T-helper 22 cell (primary cell): ENCODE measurements at places on chromosomes 12 and 14.
A peak's percentile ranks its signal among the peaks of the same experiment; 100 is the strongest.

- DNase-seq, result no peak
Observed at GRCh38 chr14:38716926-38717325, 386.1 kb downstream of the SEC23A start.

DNA sequence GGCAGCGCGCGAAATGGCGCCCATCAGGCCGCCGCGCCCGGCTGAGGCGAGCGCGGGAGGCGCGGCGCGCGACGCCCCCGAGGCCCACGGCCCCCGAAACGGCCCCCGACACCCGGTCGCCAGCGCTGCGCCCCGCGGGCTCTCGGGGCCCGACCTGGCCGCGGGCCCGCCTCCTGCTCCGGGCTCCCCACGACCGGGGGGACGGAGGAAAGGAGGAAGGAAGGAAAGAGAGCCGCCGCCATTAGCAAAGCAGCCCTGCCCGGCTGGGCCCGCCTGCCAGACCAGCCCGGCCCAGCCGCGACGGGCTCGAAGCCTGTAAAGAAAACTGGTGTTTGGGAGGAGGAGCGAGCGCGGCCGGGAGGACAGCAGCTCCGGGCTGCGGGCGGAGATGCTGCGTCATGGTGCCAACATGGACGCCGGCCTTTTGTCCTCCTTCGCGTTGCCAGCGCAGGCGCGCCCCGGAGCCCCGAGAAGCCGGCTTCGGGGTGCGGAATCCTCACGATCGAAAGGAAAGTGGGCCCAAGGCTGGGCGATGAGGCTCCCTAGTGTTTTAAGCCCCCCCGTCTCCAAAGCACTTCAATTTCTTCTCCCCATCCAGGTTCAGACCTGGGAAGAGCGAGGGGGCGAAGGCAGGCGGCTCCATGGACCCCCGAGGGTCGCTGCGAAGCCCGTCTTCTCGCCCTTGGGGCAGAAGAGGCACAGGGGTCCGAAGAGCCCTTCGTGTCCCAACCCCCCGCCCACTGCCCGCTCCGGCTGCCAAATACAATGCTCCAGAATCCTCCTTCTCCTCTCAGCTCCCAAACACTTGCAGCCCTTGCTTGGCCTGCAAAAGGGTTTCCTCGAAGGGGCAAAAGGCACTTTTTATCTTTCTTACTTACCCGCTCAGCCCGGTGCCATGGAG is 2.9 kb upstream of the SETD1B start:
- peak; percentile 60 for DNase-seq

- no peak for DNase-seq
Observed at GRCh38 chr14:94050231-94050880, 24.2 kb downstream of the OTUB2 start.

DNA sequence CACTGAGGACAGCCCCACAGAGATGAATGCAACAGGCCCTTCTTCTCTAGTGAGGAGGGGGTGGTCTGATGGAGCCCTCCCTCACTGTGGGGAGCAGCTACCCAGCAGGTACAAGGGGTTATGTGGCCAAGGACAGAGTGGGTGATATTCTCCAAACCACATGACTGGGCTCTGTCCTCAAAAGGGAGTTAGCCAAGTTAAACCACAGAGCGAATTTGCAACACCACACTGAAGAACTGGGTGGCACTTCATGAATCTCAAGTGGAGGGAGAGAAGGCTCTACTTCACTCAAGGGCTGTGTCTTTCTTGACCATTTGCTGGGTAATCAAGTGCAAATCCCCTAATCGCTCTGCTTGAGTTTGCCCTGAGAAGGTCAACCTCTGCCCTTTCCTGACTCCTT is 12.5 kb downstream of the GPR68 start:
- DNase-seq, result no peak

DNA sequence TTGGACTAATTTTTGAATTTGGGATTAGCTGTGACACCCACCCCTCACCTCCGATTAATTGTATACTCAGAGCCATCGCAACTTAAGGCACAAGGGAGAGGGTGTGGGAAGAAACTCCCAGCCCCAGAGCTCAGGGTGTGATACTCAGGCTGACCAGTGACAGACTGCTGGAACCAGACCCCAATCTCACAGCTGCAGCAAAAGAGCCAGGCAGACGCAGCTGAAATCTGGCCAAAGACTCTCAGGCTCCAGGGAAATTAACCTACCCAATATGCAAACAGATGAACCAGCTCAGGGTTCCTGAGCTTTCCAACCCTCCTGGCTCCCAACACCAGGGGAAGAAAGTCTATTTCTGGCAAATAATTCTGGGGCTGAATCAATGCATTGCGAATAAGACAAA is 30.5 kb downstream of the ANAPC7 start:
- DNase-seq, result no peak

- no peak for DNase-seq
Observed at GRCh38 chr14:104126753-104127152, 11.6 kb upstream of the KIF26A start.

- no peak for DNase-seq
Observed at GRCh38 chr12:115941362-115941761, 336.1 kb downstream of the MED13L start.

DNA sequence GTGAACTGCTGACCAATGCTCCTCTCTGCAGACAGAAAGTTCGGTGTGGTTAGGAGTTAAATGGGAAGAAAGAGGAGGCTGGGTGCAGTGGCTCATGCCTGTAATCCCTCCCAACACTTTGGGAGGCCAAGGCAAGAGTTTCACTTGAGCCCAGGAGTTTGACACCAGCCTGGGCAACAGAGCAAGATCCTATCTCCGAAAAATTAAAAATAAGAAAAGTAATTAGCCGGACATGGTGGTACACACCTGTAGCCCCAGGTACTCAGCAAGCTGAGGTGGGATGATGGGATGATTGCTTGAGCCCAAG is 19.0 kb downstream of the ATXN2 start:
- DNase-seq, result no peak

DNA sequence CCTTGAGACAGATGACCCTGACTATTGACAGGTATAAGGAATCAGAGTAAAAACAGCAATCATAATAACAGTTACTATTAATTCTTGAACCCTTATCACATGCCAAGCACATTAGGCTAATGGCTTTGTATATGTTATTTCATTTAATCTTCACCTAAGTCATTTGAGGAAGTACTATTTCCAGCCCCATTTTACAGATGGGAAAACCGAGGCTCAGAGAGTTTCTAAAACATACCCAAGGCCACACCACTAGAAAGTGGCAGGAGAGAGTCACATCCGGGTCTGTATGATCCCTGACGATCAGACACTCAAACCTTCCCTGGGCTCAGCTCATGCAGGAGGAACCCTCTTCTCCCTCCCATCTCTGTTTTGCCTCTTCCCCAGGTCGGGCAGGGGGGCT is 209.5 kb downstream of the RBM19 start:
- DNase-seq, result no peak

DNA sequence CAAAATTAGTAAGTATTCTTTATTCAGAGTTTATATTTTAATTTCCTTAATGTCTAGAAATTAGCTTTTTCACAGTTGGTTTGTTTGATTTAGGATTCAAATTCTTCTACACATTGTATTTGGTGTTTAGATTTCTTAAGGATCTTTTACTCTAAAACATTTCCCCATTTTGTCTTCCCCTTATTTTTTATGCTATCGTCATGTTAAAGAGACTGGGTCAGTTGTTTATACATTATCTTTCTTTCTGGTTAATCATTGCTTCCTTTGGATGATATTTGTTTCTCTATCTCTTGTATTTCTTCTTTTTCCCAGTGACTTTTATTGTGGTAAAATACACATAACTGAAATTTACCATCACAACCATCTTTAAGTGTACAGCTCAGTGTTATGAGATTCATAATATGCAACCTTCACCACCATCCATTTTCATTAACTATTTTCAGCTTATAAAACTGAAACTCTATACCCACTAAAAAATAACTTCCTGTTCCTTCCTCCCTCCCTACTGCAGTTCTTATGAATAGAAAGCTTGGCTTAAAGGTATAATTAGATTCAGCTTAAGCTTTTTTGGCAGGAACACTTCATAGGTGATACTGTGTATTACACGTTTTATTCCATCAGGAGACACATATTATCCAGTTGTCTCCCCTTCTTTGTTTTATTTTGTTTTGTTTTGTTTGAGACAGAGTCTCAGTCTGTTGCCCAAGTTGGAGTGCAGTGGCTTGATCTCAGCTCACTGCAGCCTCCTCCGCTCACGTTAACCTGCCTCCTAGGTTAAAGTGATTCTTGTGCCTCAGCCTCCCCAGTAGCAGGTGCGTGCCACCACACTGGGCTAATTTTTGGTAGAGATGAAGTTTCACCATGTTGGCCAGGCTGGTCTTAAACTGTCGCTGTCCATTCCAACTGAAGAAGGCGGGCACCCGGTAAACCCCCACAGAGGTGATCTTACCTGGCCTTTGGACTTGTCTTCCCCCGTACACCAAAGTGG is 45.0 kb downstream of the NOPCHAP1 start:
- DNase-seq, result no peak

- DNase-seq, result no peak
Observed at GRCh38 chr12:30531731-30532678, 163.7 kb downstream of the IPO8 start.

GRCh38 chr14:20632448-20632830 is 9.1 kb downstream of the OR6S1 start:
- no peak for DNase-seq

DNA sequence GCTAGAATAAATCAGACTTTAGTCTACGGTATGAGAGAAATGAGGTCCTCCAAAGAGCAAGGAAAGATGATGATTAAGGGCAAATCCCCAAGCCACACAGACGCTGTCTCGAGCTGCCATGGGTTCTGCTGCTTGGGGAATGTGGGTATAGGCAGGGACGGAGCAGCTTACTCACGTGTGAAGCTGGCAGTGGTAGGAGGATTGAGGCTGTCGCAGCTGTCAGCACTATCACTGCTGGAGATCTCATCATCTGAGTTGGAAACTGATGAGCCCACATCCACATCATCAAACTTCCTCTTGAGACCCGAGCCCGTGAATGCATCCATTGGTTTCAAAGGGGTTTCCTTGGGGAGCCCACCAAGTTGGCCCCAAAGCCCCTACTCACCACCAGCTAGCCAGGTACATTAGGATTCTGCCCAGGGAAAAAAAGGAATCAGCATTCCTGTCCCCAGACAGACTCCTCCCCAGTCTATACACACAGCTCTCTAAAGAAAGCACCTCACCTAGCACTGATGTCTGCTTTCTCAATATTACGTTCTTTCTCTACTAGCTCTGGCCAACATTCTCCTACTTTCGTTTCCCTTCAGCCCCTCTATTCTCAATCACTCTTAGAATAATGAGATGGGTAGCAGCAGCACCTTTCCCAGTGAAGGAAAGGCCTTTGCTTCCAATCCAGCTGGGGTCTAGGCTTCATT is 7.0 kb downstream of the CSRNP2 start:
- DNase-seq, result no peak

GRCh38 chr14:97101561-97101960 is 304.4 kb downstream of the VRK1 start:
- DNase-seq, result no peak

GRCh38 chr14:57417228-57417627 is 26.8 kb downstream of the NAA30 start:
- no peak for DNase-seq

DNA sequence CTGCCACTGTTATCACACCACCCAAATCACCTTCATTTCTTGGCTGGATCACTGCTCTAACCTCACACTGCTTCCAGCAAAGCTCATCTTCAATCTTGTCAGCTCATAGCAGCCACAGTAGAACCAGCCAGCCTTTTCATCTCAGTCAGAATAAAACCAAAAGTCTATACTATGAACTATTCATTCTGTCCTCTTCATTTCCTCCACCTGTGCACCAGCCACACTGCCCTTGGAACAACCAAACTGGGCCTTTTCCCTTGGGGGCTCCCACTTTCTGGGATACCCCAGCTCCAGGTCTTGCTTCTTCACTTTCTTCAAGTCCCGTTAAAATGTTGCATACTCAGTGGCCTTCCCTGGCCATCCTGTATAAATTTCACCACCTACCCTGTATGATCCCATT is 234.4 kb upstream of the DAAM1 start:
- DNase-seq, result no peak

DNA sequence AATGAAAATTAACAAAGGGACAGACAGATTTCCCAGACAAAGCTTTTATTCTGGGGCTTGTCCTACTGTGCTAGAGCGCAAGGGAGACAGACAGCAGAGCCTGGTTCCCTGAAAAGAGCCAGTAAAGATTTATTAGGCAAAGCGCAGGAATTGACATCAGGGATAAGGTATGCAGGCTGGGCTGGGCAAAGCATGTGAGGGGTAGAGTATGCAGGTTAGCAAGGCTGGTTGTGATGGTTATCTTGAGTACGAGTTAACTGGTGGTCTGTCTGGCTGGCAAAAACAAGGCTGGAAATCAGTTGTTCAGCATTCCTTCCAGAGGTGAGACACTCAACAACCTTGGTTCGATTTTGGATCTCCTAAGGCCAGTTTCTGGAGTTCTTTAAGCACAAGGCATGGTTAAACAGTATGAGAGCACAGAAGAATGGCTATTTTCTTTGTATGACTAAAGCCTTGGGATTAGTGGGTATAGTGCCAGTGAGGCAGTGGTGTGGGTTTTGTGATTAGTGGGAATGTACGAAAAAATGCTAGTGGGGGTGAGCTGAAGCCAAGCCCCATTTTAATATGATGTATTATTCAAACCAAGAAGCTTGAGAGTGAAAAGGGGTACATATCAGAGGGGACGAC is 30.9 kb downstream of the BTBD7 start:
- no peak for DNase-seq

DNA sequence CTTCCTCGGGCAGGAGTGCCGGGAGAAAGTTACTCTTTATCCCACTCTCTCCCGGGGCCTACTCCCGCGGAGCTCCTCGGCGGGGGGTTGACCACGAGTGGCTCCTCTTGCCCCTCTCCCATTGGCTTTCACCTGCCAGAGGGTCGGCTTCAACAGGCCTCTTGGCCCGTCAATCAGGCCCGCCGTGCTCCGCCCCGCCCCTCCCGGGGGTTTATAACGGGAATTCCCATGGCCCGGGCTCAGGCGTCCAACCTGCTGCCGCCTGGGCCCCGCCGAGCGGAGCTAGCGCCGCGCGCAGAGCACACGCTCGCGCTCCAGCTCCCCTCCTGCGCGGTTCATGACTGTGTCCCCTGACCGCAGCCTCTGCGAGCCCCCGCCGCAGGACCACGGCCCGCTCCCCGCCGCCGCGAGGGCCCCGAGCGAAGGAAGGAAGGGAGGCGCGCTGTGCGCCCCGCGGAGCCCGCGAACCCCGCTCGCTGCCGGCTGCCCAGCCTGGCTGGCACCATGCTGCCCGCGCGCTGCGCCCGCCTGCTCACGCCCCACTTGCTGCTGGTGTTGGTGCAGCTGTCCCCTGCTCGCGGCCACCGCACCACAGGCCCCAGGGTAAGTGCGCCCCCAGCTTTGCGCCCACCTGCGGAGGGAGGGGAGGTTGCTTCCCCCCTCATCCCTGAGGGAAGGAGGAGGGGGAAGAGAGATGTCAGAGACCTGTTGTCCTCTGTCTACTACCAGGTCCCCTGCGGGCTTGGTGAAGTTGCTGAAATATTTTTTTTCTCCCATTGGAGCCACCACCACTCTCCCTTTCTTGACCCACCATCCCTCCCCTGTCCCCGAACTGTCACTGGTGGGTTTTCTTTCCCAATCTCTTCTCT is at the start of gene SMOC1:
TSS of gene SMOC1 (plus strand) at position 242 of the 869 bp plus-strand sequence. CDS start at position 505, 263 bp downstream.
- DNase-seq, result no peak

DNA sequence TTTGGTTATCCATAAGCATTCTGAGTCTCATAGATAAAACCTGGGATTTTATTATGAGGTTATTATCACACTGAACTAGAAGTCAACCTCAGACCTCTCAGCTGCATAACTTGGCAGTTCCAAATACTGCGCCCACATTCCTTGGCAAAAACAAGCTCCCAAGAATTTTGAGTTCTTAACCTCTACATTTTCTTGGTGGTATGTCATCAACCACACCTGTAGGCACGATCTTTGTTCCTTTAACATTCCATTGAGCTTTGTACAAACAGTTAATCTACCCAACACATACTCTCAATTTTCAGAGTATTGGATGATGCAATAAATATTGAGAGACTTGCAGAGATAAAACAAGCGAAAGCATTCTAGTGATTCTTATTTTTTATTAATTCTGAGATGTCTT is 371.8 kb upstream of the PRICKLE1 start:
- no peak for DNase-seq
